ENCODE measurements at places on chromosomes 1 and 21.

DNA sequence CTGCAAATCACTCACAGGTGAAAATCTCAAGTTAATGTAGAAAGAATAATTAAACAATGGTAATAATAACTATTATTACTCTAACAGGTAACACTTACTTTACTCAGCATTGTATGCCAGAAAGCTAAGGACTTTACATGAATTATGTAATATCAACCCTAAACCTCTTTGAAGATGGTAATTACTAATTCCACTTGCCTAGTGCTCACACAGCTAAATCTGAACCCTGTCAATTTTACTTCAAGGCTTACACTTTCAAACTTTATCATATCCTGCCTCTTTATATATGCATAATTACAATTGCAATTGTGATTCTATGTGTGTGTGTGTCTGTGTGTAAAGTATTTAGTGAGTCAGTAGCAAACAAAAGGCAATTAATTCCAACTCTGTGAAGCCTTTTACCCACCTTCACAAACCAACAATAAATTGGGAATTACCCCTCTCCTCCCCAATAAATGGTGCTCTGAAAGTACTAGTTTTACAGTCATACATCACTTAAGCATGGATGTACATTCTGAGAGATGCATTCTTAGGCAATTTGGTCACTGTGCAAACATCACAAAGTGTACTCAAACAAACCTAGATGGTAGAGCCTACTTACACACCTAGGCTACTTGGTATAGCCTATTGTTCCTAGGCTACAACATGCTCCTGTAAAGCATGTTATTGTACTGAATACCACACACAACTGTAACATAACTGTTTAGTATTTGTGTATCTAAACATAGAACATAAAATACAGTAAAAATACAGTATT lies 5.9 kb downstream of the ZNF644 start:
- DNase-seq, result no peak

DNA sequence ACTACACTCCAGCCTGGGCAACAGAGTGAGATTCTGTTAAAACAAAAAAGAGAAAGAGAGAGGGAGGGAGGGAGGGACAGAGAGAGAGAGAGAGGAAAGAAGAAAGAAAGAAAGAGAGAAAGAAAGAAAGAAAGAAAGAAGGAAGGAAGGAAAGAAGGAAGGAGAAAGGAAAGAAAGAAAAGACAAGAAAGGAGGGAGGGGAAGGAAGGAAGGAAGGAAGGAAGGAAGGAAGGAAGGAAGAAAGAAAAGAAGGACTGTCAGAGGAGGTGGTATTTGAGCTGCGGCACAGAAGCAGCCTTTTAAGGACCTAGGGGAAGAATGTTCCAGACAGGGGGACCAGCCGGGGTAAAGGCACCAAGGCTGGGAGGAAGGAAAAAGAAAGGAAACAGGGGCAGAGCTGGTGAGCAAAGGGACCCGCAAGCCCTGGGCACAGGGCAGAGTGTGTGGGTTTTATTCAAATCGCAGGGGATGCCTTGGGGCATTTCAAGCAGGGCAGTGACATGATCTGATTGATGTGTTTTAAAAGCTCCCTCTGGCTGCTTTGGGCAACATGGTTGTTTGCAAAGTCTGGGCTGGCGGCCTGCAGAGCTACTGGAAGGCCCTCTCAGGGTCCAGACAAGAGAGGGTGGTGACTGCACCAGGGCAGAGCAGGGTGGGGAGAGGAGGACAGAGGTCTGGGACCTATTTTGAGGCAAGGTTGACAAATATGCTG lies 176.9 kb upstream of the VAMP3 start:
- DNase-seq, result no peak

DNA sequence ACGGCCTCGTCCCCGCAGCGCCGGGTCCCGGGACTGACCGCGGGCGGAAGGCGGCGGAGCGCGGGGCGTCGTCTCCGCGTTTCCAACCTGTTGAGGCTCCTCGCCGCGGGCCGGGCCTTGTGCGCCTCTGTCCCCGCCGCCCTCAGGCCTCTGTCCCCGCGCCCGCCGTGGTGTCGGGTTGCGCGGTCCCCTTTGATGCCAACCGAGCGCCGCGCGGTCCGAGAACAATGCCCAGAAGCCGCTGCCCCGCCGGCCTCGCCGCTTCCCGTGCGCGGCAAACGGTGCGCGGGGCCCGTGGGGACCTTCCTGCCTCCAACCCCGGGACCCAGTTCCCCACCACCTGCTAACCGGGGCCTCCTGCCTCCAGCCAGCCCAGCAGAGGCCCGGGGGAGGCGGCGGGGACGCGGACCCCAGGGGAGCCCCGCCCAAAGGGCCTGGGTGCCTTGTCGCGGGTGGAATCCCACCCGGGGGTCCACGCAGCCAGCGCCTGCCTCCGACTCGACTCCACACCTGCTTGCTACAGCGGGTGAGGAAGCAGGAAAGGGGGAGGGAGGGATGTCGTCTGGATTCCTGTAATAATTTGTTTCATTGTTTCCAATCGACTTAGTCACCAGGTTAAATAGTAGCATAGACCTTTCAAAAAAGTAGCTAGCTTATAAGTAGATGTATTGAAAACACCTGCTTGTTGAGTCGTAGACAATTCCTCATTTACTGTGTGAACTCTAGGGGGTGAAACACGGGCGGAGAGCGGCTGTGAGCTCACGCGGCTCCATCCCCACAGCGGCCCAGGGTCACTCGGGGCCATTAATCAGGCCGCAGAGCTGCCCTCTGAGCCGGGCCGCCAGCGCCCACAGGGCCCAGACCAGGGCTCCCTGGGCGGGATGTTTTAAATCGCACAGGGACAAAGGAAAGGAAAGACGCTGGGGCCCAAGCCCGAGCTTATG lies 1.1 kb downstream of the COL18A1 start:
- DNase-seq, result no peak

- no peak for DNase-seq
These were observed 6.9 kb downstream of the KRTAP11-1 start for GRCh38 chr21:30874526-30874925.

DNA sequence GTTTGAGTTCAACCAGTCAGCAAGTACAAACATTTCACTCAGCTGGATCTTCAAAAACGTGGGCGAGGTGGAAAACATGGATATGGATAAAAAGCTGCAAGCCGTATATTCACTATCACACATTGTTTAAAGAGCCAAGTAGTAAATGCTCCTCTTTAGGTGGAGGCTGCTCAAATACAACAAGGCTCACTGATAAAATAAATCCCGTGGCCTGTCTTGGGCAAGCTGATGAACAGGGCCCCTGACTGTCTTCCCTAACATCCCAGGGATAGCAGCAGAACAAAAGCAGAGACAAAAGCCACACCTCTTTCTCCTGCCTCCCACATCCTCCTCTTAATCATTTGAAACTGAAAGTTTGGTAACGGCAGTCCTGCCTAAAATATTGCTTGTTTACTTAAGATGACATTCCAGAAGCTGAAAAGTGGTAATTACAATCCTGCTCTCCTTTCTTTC lies 357.7 kb downstream of the TTLL7 start:
- no peak for DNase-seq

GRCh38 chr21:33924766-33925100 lies 9.1 kb upstream of the ATP5PO start:
- no peak for DNase-seq

- DNase-seq, result no peak
These were observed 19.1 kb downstream of the ABCA4 start for GRCh38 chr1:94101613-94102525.

DNA sequence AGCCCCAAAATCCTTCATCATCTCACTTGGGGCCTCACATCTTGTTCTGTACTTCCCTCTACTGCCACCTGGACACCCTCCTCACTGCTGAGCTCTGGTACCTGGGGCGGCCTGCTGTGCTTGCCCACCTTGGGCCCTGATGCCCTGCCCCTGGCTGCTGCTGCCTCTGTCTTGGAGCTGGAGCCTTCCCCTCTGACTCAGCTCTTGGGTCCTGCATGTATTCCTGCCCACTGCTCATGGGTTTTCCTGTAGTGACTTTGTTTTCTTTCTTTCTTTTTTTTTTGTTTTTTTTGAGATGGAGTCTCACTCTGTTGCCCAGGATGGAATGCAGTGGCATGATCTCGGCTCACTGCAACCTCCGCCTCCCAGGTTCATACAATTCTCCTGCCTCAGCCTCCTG lies 37.5 kb downstream of the TRAPPC10 start:
- DNase-seq, result no peak

DNA sequence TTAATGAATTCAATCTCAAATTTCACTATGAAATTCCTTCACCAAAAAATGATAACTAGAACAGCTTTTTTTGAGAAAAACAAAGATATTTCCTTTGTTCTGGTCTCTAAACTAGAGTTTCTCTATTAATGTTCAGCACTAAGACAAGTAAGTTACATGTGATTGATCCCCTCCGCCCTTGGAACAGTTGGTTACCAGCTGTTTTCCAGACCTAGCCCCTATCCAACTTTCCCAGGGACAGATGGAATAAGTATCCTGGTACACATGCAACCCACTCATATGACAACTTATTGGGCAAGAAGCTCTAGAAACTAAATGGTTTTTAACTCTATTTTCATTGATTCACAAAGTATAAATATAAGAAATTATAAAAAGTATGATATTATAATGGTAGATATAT lies 140.4 kb downstream of the COP1 start:
- DNase-seq, result no peak

DNA sequence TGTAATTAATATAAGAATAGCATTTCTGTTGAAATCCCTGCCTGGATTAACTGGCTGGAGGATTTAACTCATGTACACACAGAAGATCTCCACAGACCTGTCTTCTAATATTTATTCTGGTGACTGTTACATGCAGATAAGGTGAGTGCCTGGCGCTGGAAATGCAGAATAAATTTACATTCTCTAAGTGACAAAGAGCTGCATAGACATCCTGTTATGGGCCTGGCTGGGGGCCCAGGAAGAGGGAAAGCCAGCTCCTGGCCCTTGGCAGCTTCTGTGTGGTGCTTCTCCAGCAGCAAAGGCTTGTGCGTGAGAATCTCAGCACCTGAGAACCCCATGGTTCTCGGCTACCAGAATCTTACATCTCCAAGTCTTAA lies 446.6 kb downstream of the PTPRU start:
- no peak for DNase-seq

GRCh38 chr1:43241413-43241836 lies 28.4 kb upstream of the TMEM125 start:
- no peak for DNase-seq

- DNase-seq, result no peak
These were observed 6.3 kb upstream of the PLD5 start for GRCh38 chr1:242530761-242531160.

GRCh38 chr1:217712925-217713597 lies 81.9 kb downstream of the SPATA17 start:
- DNase-seq, result no peak

- no peak for DNase-seq
These were observed 117.5 kb upstream of the HOOK1 start for GRCh38 chr1:59697150-59697800.

DNA sequence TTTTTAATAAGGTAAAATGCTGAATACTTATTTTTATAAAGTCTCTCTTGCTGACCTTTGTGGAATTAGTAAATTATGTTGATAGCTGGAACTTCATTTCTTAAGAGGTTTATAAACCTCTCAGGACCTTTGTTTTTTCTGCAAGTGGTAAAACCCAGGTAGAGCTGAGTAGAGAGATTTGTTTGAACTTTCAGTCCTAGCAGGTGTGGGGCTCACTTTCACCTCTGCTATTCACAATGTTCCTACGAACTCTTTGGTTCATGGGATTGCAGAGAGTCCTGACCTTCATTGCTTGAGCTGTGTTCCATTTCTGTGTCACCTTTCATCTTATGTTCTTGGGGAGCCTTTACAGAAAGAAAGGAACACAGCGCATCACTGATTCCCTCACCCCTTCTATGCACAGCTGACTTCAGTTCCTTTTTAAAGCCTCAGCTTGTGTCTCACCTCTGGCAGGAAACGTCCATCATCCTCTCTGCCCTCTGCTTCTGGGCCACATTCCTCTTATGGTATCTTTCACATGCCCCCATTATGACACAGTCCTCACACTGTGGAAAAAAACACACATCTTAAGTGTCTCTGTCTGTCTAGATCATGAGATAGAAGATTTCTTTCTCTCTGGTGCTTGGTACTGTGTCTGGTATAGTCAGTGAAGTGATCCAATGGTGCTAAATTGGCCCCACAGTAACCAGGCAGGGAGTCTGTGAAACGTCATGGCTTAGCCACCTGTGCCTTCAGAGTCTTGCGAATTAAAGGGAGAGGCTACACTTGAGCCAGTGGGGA lies 262.5 kb upstream of the B3GALT2 start:
- no peak for DNase-seq

GRCh38 chr1:241485145-241485544 lies 34.4 kb downstream of the FH start:
- DNase-seq, result no peak

DNA sequence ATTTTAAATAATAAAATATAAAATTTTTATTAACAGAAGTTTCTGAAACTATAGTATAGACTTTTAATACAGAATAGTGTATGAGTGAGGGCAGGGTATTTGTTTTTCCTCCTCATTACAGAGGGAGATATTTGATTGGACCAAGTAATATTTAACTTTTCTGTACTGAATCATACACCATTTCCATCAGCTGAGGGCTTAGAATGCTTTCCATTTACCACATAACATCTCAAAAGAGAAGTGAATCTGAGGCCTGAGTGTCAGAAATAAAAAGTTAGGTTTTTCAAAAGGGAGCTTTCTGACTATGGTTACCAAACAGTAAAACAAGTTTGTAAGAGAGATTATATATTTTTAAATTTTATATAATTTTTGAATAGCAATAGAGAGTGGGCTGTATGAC lies 29.5 kb downstream of the TLCD4 start:
- no peak for DNase-seq

DNA sequence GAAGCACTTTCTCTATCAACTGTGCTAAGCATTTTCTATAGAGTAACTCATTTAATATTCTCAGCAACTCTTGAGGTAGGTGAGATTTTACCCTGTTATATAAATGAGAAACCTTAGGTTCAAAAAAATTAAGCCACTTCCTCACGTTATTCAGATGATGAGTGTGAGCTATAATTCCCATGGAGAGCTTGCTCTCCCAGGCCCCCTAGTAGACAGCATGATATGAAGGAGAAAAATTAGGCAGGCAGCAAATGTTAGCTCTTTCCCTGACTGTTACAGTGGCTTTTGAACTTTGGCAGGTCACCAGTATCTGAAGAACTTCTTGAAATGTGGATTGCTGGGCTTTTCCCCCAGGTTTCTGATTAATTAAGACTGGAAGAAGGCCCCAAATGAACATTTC lies 753.1 kb downstream of the NCAM2 start:
- no peak for DNase-seq

- DNase-seq, result no peak
These were observed 8.9 kb upstream of the MRPL55 start for GRCh38 chr1:228118040-228118439.

- DNase-seq, result no peak
These were observed 84.9 kb downstream of the SLC16A1 start for GRCh38 chr1:112870887-112871646.

DNA sequence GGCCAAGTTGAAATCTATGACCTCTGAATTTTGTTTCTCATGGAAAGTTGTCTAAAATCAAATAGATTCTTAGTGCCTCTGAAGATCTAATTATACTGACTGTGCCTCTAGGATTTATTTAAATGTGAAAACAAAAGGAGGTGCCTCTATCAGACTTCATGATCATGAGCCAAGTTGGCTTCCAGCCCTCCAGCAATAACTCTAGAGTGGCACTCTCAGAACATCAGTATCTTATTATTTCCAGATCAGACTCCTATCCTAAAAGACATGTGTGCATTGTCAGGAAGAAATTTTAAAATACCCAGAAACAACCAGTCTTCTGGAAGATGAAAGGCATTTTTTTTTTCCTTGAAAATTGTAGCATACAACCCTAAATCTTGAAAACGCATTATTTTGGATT lies 368.0 kb downstream of the PDE4B start:
- peak; percentile 3 for DNase-seq

Measured in NCI-H446 treated with DMSO at 0.1 percent for 48 hours (cell line).